Stimulated activated CD4-positive, alpha-beta T cell treated with anti-CD3 and anti-CD28 coated beads, Interleukin-1b, Interleukin-23, amount 100 ng/mL, for 4 hours (primary cell): ENCODE measurements at places on chromosomes 7 and 10.

DNA sequence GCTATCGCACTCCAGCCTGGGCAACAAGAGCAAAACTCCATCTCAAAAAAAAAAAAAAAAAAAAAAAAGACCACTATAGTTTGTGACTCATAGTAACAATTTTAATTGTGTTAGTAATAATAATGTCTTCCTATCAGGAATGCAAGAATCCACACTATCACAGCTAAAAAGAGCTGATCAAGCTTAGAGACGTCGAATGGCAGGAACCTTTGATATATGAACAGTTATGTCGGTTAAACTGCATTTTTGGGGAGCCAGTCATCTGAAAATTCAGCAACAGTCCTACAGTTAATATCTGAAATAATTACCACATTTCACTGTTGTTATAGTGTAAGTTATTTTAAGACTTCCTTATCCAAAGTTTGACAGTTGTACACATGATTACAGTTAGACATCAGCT, 8.8 kb downstream of the PHYH start:
- DNase-seq: no peak

GRCh38 chr7:101575721-101576120, 53.4 kb downstream of the MYL10 start:
- DNase-seq: no peak

- no peak for DNase-seq
These were observed 65.3 kb downstream of the COBL start for GRCh38 chr7:51251290-51251689.

DNA sequence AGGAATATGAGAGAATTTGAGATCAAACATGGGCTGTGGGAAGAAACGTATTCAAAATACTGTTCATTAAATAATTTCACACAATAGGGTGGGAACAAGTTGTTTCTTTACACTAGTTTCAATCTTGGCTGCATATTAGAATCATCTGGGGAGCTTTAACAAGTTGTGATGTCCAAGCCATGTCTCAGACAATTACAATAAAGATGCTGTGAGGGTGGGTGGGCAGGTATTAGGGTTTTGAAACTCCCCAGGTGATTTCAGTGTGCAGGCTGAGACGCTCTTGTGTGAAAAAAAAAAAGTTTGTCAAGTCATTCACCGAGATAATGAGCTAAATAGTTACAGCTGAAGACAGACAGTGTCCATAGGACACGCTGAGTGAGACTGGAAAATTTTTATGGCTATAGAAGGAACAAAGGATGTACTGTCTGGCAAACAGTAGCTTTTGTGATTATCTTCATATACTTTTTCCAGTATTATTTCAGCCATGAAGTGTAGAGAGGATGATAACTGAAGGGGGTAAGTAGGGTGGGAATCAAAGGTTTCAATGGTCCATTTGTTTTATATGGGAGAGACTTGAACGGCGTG, 12.6 kb upstream of the LAMB4 start:
- DNase-seq: no peak

- no peak for DNase-seq
These were observed 38.9 kb upstream of the CDK13 start for GRCh38 chr7:39911167-39911566.

- no peak for DNase-seq
These were observed 722 bp downstream of the MDH2 start for GRCh38 chr7:76048668-76048988.

DNA sequence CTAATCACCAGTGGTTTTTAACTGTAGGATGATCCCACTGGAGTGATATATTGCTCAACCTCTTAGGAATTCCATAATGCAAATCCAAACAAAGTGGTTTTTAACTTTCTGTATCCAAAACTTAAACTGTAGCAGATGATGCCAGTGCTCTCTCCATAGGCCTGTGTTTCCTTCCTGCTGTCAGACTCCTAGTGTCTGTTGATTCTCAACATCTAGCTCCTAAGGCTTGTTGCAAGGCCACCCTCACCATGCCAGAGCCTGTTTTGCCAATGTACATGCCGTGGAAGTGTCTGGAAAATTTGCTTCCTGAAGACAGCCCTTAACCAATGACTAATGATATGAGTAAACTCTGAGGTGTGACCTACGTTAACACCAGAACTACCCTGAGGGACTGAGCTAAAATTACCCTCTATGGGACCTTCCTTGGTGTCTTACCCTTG, 39.3 kb downstream of the C1GALT1 start:
- no peak for DNase-seq

- no peak for DNase-seq
These were observed 37.4 kb upstream of the LBX1 start for GRCh38 chr10:101266381-101267289.

DNA sequence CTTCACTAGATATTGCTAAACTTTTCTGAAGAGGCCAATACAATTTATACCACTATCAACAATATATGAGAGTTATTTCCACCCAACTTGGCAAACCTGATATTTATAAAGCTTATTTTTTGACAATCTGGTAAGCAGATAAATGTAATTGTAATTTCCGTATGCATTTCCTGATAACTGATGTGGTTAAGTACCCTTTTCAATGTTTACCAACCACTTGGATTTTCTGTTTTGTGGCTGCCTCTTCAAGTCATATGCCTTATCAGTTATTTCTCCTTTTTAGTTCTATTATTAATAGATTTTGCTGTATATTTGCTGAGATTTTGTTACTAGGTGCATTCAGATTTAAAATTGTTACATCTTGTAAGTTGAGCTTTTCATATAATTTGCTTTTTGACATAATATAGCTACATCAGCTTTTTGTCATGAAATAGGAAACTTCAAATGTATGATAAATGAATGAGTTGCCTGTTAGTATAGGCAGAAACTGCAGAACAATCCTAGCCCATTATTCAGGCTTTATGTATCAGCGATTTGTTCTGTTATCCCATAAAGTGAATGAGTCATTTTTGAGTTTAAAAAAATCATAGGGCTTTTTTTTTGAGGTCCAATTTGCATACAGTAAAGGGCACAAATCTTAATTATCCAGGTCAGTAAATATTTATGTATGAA, 11.5 kb downstream of the SGPL1 start:
- DNase-seq: no peak

GRCh38 chr7:2354939-2355704, 495 bp downstream of the EIF3B start:
- DNase-seq: peak; percentile 12

DNA sequence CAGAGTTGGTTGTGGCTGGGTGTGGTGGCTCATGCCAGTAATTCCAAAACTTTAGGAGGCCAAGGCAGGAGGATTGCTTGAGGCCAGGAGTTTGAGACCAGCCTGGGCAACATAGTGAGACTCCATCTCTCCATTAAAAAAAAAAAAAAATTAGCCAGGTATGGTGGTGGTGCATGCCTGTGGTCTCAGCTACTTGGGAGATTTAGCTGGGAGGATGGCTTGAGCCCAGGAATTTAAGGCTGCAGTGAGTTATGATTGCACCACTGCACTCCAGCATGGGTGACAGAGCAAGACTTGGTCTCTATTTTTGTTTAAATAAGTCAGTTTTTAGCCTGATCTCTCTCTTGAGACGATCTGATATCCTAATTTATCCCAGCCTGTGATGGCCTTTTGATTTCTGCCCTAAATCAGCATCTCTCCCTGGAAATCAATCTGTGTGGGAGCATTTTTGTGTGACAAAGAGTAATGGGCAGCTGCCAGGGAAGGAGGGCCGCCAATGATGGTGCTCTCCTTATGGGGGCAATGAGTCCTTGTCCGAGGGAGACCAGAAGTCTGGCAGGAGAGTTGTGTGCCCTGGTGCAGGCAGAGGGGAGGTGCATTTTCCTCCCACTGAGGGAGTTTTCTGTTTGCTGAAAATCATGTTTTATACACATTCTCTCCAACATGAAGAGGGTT, 111.0 kb downstream of the NRP1 start:
- DNase-seq: no peak

- DNase-seq: no peak
These were observed 12.6 kb upstream of the WDFY4 start for GRCh38 chr10:48671914-48672595.

- no peak for DNase-seq
These were observed 359.7 kb upstream of the ZNF32 start for GRCh38 chr10:44008270-44008916.

- no peak for DNase-seq
These were observed 104.9 kb downstream of the RAPGEF5 start for GRCh38 chr7:22252016-22252415.

GRCh38 chr10:104348601-104349000, 5.0 kb upstream of the CFAP58 start:
- no peak for DNase-seq

DNA sequence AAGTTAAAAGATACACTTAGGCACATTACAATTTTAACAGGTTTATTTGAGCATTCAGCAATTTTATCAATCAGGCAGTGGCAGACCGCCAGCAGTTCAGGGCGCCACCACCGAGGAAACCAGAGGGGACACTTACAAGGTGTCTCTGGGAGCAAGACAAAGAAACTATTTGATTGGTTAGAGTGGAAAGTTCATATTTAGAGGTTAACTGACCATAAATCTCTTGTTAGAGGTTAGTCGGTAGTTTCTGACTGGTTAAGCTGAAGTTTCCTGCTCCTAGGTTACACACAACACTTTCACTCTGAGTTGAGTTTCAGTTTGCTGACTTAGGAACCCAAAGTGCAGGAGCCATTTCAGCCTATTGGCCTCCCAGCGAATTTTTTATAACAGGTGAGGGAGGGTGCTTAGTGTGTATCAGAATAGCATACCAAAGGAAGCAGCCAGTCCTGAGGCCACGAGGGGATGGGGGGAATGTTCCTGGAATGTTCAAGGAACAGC, 10.8 kb upstream of the PVRIG start:
- DNase-seq: no peak

DNA sequence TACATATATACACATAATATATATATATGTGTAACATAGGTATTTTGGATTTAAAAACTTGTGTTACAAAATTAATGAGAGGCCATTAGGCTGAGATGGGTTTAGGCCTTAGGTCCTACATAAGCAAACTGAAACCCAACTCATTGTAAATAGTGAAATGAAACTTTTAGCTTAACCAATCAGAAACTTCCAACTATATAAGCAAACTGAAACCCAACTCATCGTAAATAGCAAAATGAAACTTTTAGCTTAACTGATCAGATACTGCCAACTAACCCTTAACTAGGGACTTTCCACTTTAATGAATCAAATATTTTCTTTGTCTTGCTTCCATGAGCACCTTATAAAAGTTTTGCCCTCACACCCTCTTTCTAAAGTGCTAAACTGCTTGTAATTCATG, 17.3 kb upstream of the SAMD9L start:
- DNase-seq: no peak

DNA sequence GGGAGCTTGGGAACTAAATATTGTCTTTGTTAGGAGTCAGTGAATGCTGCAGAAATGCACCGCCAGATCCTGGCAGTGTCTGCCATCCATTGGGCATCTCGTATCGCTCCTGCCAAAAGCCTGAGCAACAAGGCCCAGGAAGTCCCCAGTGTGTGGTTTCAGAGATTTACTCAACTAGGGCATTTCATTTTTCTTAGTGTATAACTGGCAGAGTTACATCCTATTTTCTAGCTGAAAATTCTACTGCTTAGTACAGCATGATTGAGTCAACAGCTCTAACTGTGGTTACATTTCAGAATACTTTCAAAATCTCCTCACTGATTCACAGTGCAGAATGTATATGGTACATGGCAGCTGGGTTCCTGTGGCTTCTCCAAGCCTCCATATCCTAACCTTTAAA, 95.8 kb upstream of the CREB5 start:
- DNase-seq: no peak

DNA sequence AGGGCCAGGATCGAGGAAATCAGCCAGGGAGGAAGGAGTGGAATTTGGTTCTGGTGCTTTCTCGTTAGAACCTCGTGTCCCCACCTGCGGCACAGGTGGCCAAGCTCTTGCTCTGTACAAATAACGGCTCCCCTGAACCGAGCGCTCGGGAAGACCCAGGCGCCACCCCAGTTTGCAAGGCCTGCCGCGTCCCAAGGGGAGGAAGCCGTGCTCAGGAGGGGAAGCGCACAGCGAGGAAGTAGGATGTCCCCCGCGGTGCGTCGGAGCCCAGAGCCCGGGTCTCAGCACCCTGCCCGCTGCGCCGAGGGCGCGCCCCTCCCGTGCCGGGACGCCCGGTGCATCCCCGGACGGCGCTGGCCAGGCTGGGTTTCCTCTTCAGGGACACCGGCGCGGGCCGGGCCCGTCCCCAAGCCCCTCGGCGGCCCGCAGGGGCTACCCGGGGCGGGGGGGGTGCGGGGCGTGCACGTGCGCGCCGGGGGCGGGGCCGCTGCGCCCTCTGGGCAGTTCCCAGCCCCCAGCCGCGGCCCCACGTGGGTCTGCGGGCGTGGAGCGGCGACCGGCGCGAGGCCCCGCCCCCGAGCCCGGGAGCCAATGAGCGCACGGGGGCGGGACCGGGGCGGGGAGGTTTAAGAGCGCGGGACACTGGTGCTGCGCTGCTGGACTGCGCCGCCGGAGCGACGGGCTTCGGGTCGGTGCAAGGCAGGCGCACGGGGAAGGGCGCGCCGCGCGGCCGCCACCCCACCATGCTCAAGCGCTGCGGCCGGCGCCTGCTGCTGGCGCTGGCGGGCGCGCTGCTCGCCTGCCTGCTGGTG, at the start of gene LFNG:
LFNG (plus strand) TSS at position 656 of the 812 bp plus-strand sequence; CDS start at position 744, 88 bp downstream.
- peak; percentile 86 for DNase-seq

GRCh38 chr10:103921750-103922195, 3.8 kb upstream of the STN1 start:
- DNase-seq: no peak
